Daoy (cell line): ENCODE measurements at places on chromosomes 6 and 20. TPM values are rescaled to one million over a fixed set of nuclear protein-coding genes. Genes with fewer than 3 reads are reported as not detected.

- DNase-seq = no peak
These were observed 236.6 kb downstream of the ARID1B start for GRCh38 chr6:157013649-157014304.

The SAMD3 gene
- total RNA-seq = not detected in 2 replicates

- DNase-seq = no peak
These were observed 112.6 kb downstream of the FRK start for GRCh38 chr6:115947966-115948541.

DNA sequence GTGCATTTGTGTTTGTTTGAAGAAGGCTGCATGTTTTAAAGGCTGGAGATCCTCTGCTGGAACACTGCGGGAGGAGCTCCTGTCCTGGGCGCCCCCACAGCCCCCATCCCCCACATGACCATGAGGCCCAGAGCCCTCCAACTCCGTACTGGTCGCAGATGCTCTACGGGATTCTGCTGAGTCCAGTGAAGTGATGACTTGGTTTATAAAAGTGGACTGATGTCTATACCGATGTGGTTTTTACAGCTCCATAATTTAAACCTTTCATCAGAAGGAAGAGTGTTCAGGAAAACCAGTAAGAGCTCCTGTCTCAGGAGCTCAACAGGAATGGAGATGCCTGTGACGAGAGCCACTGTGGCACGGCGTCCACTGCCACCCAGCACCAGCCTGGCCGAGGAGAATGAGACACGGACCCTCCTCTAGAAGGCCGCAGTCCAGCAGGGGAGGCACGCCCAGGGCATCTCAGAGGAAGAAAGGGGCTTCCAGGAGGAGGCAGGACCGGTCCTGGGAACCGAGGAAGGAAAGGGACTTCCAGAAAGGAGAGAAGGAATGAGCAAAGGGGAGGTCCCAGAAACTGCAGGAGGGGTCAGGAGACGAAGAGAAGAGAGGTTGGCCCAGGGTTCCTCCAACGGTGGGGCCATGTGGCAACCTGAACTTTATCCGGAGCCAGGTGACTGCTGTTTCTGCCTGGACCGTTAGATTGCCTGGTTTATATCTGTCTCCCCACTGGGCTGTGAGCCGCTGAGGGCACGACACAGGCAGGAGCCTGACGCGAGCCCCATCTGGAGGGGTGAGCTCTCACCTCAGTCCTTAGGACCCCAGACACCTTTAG, 26.9 kb downstream of the BFSP1 start:
- no peak for DNase-seq

GRCh38 chr6:136587527-136587926, 37.3 kb upstream of the MAP7 start:
- DNase-seq = no peak

The SMLR1 gene
- total RNA-seq = not detected in 2 replicates

DNA sequence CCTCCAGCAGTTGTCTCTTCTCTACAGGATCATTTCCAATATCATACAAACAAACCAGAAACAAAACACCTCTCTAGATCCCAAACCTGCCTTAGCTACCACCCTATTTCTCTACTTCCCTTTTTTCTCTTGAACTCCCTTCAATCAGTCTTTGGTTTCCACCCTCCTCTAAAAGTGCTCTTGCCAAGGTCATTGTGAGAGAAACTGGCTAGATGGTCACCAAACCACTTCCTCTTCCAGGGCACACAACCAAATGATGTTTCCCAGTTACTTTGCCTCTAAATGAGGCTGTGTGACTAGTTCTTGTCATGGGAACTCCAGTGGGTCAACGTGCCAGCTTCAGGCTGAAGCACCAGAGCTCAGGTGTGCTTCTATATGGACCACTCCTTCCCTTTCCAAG, 85.8 kb upstream of the ARMC2 start:
- no peak for DNase-seq

The ZNF217 gene
- 6.8 and 9.7 TPM in 2 replicates for total RNA-seq

DNA sequence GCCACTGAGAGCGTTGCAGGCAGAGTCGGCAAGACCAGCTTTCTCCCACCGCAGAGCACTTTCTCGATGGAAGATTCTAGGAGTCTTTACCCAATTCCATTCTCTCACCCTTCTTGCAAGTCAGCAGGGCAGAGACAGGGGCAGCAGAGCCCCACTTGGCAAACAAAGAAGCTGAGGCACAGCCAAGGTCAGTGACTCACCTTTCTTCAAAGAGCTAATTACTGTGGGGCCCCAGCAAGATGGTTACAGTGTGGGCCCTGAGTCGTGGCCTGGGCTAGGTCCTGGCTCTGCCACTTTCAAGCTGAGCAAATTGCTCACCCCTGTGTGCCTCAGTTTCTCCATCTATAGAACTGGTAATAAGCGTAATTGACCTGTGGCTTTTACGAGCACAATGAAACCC, 277.0 kb downstream of the PREX1 start:
- peak; percentile 47 for DNase-seq

GRCh38 chr20:32510601-32511357, 74.4 kb downstream of the NOL4L start:
- DNase-seq = no peak

DNA sequence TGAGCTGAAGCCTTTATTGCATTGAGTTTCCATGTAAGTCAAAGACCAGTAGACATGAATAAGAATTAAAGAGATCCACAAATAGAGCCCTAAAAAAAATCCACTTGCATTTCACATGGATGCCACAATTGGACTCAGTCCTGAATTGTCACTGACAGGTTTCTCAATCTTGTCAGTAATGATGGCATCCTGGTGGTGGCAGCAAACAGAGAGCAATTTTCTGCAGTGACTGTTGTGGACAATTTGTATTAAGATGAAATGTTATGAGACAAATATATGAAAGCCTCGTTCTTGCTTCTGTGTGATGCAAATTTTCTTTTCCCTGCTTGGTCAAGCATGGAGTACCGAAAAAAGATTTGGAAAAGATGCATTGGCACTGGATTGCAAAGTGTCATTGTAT, 278.9 kb downstream of the SAMD5 start:
- no peak for DNase-seq

DNA sequence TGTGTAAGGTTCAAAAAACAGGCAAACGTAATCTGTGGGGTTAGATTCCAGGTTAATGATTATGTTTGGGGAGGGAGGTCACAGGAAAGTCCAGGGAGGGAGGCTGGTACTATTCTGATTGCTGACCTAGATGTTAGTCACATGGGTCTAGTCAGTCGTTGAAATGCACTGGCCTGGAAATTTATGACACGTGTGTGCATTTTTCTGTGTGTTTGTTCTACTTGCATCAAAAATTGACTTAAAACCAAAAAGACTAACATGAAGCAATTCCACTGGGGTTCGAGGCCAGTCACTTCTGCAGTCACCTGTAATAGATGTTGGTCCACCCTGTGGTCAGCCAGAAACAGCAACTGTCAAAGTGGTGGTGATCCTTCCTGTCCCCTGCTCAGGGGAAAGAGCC, 104.2 kb upstream of the MLN start:
- DNase-seq = no peak

DNA sequence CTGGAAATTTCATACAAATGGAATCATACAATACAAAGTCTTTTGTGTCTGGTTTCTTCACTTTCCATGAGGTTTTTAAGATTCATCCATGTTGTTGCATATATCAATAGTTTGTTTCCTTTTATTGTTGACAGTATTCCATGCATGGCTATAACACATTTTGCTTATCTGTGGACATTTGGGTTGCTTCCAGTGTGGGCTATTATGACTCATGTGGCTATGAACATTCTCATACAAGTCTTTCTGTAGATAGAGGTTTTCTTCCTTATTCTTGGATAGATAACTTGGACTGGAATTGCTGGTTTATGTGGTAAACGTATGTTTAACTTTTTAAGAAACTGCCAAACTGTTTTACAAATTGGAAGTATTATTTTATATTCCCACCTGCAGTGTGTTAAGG, 30.0 kb upstream of the KIF6 start:
- peak; percentile 45 for DNase-seq

GRCh38 chr6:42978487-42978838, 518 bp downstream of the PEX6 start:
- peak; percentile 39 for DNase-seq

GRCh38 chr6:127288705-127289104, 22.0 kb downstream of the RNF146 start:
- no peak for DNase-seq

The TMEM151B gene
- total RNA-seq = 0.23 and 0.33 TPM in 2 replicates

DNA sequence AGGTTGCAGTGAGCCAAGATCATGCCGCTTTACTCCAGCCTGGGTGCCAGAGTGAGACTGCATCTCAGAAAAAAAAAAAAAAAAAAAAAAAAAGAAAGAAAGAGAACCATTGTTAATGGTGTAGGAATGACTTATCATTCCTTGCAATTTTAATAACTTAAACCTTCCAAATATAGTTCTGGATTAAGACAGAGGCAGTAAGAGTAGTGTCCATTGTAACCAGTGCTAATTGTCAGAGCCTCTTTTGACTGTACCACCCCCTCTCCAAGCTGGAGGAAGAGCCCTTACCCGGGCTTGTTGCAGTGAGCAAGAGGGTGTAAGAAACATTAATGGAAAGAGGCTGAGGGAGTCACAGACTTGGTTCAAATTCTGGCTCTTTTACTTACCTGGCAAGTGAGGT, 53.8 kb downstream of the SASH1 start:
- no peak for DNase-seq

The PPP1R11 gene
- 77.2 and 79.0 TPM in 2 replicates for total RNA-seq

DNA sequence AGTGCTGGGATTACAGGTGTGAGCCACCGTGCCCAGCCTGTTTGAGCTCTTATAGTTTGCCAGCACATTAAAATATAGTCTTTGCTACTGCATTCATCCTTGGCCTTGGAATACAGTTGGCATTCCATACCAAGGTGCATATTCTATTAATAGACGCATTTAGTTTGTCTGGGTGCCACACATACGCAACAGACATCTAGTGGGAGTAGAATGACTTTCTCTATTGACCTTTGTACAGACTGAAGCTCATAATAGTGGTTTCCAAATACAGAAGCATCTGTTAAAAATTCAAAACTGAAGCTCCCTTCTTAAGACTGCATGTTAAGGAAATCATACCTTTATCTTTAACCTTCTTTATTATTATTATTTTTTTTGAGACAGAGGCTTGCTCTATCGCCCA, 46.7 kb upstream of the FNDC1 start:
- DNase-seq = no peak
